ENCODE measurements at places on chromosomes 5 and 9.

- no peak for DNase-seq
Observed at GRCh38 chr9:33682551-33682950, 112.8 kb upstream of the PRSS3 start.

- DNase-seq = no peak
Observed at GRCh38 chr5:174355208-174355612, 309.7 kb downstream of the NSG2 start.

DNA sequence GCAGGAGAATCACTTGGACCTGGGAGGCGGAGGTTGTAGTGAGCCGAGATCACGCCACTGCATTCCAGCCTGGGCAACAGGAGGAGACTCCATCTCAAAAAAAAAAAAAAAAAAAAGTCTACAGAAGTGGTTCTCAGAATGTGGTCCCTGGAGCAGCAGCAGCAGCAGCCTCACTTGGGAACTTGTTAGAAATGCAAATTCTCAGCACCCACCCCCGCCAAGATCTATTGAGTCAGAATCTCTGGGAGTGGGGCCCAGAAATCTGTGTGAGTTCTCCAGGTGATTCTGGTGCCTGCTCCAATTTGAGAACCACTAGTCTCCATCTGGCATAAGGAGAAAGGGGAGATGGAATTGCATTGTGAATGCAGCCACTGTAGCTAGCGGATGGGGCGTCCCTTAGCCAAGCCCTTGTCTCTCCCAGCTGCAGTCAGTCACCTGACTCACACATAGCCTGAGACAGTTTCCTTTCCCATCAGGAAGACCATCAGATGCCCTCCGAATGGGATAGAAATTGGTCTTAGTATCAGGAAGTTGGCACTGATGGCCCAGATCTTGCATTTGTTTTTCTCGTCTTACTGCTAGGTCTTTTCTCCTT lies 12.2 kb upstream of the PTCH1 start:
- no peak for DNase-seq

DNA sequence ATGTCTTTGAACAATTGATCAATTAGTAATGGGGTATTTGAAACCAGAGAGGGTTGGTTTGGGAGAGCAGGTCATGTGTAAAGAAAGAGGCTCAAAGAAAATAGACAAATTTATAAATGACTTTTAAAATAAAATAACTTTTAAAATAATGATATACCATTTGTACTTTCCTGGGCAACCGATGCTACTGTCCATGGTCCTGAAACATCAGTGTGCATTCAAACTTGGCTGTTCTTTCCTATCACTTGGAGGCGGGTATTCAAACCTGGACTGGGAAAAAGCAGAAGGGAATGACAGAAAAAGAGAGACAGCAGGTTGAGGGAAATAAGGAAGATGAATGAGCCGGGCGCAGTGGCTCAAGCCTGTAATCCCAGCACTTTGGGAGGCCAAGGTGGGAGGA lies 1446.4 kb upstream of the WWC1 start:
- no peak for DNase-seq

DNA sequence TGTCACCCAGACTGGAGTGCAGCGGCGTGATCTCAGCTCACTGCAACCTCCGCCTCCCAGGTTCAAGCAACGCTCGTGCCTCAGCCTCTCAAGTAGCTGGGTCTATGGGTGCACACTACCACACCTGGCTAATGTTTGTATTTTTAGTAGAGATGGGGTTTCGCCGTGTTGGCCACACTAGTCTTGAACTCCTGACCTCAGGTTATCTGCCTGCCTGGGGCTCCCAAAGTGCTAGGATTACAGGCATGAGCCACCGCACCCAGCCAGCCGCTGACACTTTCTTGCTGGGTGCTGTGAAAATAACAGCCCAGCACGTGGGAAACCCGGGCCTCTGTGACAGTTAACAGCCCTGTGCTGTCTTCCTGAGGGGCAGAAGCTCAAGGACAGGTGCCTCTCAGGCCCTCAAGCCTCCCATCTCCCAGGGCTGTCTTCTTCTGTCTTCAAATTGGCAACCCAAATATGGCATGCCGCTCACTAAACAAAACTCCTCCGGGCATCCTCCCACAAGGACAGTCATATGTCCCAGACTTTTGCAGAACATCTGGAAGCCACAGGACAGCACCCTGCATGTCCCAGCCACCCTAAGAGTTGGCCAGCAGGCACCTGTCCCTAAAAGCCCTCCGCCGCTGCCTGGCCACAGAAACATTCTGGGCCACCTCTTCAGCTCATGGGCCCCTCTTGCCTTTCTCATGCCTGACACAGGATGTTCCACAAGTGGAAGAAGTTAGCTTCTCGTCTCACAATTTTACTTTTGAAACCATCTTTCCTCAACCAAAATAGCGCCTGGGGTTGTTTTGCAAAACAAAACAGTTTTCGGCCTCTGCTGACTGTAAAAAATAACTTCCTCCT lies 233.6 kb downstream of the SYK start:
- no peak for DNase-seq

DNA sequence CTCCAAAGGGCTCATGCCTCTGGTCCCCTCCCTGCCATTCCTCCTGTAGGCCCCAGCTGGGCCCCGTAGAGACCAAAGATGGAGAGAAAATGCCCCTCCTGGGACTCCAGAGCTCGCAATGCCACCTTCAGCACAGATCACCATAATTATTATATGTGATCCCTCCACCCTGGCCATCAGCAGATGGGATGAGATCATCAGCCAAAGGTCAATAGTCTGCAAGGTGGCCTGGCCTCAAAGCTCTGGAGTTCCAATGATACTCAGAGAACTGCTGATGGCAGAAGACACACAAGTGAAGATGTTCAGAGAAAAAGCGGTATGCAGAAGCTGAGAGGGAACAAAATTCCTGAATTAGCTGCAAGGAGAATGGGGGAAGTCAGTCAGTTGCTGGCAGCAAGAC lies 5.0 kb downstream of the RPP25L start:
- no peak for DNase-seq

DNA sequence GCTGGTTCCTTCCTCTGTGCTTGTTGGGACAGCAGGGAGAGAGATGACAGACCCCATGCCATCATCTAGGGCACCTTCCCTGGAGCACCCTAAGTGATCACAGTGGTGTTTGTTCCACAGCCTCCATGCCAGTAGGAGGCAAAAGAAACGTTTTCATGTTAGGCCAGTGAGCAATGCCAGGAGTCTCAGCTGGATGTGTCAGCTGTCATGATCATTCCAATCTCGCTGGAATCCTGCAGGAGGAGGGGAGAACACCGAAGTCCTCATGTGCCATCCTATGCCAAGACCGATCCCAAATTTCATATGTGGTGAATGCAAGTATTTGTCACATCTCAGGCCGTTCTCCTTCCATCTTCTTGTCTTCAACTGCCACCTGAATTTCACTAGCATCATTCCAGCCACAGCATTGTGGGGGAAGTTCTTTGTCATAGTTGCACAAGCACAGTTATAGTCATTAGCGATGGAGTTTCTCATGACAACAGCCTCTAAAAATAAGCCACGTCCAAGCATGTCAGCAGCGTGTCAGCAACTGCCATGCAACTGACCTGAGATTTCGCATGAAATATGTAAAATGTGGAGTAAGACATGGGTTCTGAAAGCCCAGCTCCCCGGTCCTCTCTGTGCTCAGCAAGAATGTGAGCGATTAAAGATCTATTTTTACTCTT lies 97.2 kb upstream of the DNAH5 start:
- no peak for DNase-seq

DNA sequence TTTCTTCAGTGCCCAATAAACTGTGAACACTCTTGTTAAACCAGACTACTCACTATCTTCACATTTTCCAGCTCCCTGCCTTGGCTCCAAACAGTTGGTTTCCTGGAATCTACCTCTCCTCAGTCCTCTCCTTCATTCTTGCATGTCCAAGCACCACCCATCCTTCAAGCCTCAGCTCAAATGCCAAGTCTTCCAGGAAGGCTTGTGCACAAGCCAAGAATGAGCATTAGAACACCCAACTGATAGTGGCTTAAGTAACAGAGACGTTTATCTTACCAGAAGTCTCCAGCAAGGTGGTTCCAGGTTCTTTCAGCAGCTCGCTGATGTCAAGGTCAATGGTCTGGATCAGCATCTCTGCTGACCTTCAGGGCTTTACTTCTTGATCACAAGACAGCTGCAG lies 60.1 kb downstream of the PTPDC1 start:
- no peak for DNase-seq

DNA sequence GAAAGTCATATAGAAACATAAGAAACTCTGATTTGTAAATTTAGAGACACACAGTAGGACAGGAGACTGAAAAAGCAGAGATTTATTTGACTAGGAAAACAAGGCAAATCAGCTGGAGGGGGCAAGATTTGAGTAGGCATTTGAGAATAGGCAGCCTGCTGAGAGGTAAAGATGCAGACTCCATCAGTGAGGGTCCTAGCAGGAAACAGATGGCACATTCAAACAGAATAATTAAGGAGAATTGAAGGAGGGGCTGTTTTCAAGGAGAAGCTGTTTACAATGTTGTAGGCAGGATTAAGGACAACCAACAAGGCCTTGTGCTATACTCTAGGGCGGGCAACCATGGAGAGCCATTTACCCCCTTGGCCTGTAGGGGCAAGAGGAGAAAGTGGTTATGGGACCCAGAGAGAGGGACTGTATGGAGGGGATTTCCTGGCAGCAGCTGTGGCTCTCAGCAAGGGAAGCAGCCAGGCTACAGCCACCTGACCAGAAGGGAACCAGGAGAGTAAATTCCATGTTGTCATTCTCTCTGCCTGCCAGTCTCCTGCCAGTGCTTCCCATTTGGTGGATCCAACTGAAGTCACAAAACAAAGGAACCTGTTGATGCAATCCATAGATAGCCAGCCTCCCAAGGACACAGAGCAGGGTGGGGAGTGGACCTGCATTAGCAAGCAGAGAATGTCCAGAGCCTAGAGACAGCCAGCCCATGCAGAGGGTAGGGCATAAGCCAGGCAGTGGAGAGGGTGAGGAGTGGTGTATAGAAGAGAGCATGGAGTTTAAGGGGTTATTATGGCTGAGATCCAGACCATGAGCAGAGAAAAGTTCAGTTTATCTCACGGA lies 38.2 kb downstream of the PAPPA start:
- no peak for DNase-seq

GRCh38 chr5:73748510-73749400 lies 122.8 kb downstream of the ARHGEF28 start:
- no peak for DNase-seq

DNA sequence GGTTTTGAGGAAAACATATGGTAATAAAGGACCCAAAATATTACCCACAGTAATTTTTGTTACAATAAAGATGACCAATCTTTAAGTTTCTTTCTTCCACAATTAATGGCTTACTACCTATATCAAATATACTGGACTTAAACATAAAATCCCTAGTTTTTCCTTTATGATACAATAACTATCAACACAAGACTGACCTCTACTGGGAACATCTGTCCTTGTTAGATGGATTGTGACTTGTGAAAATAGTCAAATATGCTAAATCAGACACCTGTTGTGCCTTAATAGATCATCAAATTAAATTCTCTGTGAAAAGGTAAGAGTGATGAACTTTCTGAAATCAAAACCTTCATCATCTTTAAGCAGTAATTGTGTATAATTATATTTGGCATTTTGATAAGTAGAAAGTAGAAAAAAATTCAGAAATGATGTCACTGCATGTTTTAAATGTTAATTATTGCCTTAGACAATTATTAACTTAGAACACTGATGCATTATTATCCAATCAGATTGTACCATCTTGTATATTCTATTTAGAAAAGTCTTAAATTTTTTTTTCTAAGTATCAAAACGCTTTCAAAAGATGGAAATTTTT lies 113.6 kb downstream of the DEPDC1B start:
- DNase-seq = no peak

GRCh38 chr9:98430535-98431292 lies 175.3 kb upstream of the TBC1D2 start:
- DNase-seq = no peak

DNA sequence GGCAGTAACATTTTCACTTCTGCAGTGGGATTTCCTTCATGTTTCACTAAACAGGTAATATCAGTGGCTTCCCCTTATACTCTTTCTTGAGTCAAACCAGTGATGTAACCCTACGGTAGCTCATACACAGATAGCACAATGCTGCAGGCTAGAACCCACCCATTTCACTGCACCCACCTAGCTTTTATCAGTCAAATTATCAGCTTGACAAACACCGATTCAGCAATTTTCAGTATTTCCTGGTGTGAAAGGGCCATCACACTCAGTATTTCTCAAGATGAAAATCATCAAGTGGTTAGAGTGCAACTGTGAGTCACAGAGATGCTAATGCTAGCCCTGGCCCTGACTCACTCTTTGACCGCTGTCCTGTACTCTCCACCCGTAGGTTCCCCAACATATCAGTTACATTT lies 242.3 kb upstream of the PTGER4 start:
- no peak for DNase-seq

GRCh38 chr9:512555-513272 lies 298.0 kb downstream of the DOCK8 start:
- DNase-seq = no peak

DNA sequence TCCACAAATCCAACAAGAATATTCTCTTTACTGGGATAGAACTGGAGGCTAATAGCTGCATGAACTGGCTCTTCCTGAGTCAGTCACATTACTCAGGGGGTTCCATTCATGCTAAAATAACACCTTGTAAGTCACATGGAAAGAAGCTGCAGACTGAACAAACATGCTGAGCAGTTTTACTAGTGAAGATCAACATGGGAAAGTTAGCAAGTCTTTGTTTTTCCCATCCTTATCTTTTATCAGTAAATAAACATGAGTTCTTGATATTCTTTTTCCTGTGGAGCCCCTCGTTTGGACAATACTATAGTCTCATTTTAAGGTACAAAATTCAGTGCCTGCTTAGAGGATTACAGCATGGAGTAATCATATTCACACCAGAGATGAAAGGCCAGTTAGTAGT lies 43.7 kb upstream of the TEK start:
- DNase-seq = no peak

GRCh38 chr9:135123773-135124134 lies 36.3 kb downstream of the OLFM1 start:
- DNase-seq = no peak

DNA sequence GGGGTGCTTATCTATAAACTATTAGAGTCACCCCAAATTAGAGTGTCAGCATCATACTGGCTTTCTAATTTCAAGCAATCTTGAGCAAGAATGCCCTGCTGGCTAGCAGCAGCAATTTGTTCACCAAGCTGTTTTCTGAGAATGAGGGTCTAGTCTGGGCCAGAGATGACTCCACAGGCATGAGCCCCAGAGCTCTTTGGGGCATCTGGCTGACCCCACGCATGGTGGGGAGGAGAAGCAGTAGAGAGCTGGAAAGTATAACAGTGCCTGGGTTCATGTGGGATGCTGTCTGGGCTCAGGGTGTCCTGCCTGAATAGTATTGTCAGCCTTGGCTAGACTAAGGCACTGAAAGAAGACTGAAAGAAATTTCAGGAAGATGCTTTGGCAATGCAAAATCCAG lies 64.9 kb downstream of the C6 start:
- no peak for DNase-seq

DNA sequence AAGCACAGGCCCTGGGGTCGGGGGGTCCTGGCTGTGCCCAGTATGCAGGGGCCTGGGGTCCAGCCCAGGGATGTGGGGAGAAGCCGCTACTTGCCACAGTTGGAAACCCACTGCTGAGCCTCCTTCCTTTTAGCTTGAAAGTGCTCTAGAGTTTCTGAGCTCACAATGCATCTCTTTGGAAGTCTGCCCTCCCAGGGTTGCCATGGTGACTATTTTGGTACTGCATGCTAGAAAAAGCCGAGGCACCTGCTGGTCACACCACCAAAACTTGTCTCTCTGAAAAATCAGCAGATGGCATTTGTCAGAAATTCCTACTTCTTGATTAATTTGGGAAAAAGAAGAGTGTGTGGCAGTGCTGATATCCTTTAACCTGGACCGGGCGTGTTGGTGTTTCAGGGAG lies 151.8 kb downstream of the SEC61B start:
- DNase-seq = no peak

- DNase-seq = no peak
Observed at GRCh38 chr9:122320413-122320881, 50.4 kb upstream of the PTGS1 start.

GRCh38 chr5:76999451-76999850 lies 30.8 kb upstream of the AGGF1 start:
- DNase-seq = no peak

All from T follicular helper cell (primary cell).